AG20443 (cell line): ENCODE measurements at places on chromosomes 2 and 18.
A peak's percentile ranks its signal among the peaks of the same experiment; 100 is the strongest.

DNA sequence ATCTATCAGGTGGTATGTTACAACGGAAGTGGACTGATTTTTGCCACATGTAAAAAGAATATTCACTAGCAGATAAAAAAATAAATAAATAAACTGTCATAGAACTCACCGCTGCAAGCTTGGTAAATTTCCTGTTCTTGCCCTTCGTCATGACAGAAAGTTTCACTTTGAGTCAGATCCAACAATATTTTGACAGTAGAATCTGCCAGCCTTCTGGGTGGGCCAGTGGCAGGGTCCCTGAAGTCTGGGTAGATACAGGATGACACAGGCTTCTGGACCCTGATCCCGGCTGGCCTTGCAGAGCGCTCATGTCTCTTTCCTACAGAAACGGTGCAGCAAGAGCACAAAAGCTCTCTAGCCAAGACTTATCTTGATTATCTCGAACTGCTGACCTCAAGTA is 97.8 kb upstream of the PMAIP1 start:
- DNase-seq, result no peak

DNA sequence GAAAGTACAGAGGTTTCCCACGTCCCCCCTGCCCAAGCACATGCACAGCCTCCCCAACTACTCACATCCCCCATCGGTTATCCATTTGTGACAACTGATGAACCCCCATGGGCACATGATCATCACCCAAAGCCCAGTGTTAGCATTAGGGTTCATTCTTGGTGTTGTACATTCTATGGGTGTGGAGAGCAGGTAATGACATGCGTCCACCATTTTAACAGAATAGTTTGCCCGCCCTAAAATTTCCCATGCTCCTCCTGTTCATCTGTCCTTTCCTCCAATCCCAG is 74.3 kb downstream of the LONRF2 start:
- DNase-seq, result no peak

DNA sequence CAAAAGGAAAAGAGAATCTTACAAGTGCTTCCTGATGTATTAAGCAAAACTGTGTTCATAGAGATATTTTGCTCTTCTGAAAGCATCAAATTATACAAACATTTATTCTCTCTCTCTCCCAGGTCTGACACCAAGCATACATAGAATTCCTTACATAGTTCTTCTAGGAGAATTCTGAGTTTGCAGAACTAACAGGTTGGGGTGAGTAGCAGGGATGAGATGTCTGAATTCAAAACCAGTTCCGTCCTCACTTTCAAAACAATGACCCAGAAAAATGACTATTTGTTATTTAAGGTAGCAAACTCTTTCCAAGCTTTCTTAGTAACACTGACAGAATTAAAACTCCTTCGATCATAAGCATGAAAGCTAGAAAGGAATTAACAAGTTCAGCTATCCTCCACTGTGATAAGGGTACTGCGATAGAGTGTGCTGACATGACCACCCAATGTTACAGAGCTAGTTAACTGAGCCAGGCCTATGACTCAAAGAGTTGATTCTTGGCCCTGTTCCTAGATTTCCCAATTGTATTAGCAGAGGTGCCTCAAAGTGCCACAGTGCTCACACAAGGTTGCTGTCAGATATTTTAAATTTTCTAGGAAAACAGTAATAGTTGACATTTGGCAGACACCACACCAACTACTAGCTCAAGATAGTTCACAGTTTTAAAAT is 85.8 kb upstream of the SETBP1 start:
- peak; percentile 52 for DNase-seq

DNA sequence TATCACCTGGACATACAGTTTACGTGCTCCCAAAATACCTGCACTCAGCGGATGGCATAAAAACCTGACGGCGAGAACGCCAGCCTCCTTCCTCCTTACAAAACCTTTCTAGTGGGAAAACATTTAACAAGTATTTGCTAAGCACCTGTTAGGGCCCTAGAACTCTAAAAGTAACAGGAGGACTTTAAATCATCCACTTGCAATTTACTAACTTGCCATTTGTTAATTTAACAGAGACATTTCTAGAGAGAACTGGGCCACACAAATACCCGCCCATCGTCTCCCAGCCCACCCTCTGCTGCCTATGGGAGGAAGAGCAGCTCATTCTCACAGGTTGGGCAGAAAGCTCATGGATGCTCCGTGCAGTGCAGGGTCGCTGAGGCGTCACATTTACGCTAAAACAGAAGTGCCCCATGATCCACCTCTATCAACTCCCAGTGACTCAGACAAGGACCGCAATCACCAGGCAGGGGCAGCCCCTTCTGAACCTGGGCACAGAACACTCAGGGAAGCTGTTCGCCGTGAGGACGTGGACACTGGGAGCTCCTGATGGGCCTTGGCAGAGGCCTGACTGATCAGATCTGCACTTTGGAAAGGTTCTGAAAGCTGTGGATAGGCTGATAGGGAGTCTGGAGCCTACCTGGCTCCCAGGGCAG is 106.9 kb downstream of the HDAC4 start:
- DNase-seq, result no peak

GRCh38 chr2:179435000-179435399 is 170.4 kb upstream of the SESTD1 start:
- DNase-seq, result no peak
